ENCODE measurements at places on chromosomes 2 and 18.

DNA sequence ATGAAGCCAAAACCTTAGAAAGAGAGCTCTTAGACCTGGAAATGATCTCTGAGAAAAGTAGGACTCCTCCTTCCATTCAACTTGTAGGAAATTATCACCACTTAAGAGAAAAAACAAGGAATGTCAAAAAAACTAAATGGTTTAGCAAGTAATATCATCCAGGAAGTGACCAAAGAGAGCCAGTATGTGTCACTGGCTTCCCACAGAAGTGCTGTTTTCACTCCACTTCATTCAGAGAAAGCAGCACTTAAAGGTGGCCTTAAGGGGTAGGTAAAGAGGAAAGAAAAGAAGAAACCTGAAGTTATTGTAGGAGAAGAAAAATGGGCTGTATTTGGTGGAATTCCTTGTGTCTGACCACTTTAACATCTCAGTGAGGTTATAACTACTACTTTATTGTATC lies 414.4 kb upstream of the ETAA1 start:
- no peak overlapping the region for H3K4me3 ChIP-seq
- H3K27ac ChIP-seq: no peak overlapping the region
- no peaks in the 10 kb centered on the region for H3K4me1 ChIP-seq
- no peaks in the 10 kb centered on the region for H3K36me3 ChIP-seq

- H3K4me1 ChIP-seq: no peaks in the 10 kb centered on the region
- no peak overlapping the region for H3K27ac ChIP-seq
- DNase-seq: no peak
- no peaks in the 10 kb centered on the region for H3K27me3 ChIP-seq
- H3K4me3 ChIP-seq: no peak overlapping the region
Observed at GRCh38 chr2:175840256-175840655, 161.8 kb downstream of the LNPK start.

- H3K4me3 ChIP-seq: no peak overlapping the region
- no peaks in the 10 kb centered on the region for H3K4me1 ChIP-seq
- no peaks in the 10 kb centered on the region for H3K27me3 ChIP-seq
- H3K27ac ChIP-seq: no peak overlapping the region
- H3K36me3 ChIP-seq: no peaks in the 10 kb centered on the region
- no peak for DNase-seq
Observed at GRCh38 chr2:34892256-34892655, 1293.2 kb upstream of the FAM98A start.

DNA sequence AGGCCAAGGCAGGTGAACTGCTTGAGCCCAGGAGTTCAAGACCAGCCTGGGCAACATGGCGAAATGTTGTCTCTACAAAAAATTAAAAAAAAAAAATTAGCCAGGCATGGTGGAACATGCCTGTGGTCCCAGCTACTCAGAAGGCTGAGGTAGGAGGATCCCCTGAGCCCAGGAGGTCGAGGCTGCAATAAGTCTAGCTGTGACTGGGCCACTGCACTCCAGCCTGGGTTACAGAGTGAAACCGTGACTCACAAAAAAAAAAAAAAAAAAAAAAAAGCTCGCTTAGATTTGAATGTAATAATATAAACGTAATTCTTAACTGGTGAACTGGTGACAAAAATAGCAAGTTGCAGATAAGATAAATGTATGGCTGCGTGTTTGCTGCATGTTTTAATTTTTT lies 56.5 kb downstream of the TFCP2L1 start:
- H3K4me3 ChIP-seq: no peak overlapping the region
- no peak for DNase-seq
- H3K36me3 ChIP-seq: peaks cover 95% of the 10 kb centered on the region
- H3K27me3 ChIP-seq: no peaks in the 10 kb centered on the region
- H3K27ac ChIP-seq: no peak overlapping the region

DNA sequence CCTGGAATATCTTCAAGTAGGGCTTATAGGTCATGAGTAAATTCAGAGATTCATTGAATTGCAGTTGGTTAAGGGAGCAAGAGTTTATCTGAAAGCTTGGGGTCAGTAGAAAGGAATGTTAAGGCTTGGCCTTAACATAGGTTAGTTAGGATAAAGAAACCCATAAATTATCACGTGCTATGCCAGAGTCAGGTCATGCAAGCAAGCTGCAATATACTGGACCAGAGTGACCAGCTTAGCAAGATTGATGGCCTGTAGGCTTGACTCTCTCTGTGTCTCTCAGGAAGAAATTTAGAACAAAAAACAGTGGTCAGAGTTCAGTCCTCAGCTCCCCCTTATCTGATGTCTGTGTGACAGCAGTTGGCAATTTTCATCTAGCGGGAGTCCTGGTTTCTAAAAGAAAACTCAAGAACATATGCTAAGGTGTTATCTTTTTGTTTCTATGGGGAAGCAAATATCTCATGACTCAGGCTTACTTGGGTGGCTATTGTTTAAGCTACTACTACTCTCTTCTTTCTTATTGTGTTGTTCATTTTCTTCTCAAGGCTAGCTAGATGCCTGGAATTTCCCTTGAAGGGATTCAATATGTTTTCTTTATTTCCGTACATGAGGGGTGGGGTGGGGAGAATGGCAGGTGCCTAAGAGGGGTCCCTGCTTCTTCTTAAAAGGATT lies 28.7 kb upstream of the MARCO start:
- no peak for DNase-seq
- H3K36me3 ChIP-seq: no peaks in the 10 kb centered on the region
- H3K4me3 ChIP-seq: no peak overlapping the region
- no peaks in the 10 kb centered on the region for H3K4me1 ChIP-seq

DNA sequence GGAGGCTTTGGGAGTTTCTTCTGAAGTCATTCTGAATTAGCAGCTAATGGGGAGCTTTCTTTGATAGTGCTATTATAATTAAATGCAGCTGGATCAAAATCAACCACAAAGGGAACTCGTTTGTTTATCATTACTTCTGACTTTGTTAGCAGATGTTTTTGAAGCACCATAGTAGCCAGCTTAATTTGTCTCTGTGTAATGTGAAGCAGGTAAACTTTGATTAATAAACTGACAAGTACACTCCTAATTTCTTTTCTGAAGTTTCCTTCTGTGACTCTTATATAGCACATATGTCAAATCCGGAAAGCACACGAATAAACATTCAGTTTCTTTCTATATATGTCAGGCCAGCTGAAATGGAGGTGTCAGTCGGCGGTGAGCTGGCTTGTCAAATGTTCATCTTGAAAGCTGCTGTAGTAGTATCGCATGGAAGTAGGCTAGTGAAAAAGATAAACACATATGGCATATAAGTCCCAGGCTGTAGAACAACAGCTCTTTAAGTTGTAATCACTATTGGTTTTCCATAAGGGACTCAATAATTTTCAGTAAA lies 451.9 kb upstream of the ZEB2 start:
- H3K27ac ChIP-seq: no peak overlapping the region
- DNase-seq: no peak
- no peak overlapping the region for H3K4me3 ChIP-seq
- no peaks in the 10 kb centered on the region for H3K27me3 ChIP-seq
- no peaks in the 10 kb centered on the region for H3K36me3 ChIP-seq

GRCh38 chr2:3387011-3387410 lies 7.5 kb downstream of the TRAPPC12 start:
- H3K27ac ChIP-seq: no peak overlapping the region
- H3K27me3 ChIP-seq: no peaks in the 10 kb centered on the region
- no peak for DNase-seq
- peaks cover 13% of the 10 kb centered on the region for H3K36me3 ChIP-seq

DNA sequence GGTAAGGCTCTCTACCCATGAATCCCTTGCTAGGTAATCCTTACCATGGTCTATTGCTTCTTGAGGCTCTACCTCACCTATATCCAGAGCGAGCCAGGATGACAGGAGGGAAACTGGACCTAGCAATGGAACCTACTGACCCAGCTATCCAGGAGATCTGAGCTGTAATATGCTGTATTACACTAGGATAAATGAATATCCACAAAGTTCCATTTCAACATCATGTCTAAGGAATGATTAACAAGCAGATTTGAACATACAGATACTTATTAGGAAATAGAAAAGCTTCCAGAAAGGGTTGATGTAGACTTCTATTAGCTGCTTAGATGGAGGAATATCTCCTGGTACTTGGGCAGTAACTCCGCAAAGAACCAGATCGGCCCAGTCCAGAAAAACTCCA lies 110.1 kb downstream of the BAZ2B start:
- no peak overlapping the region for H3K4me3 ChIP-seq
- H3K4me1 ChIP-seq: peaks cover 10% of the 10 kb centered on the region
- no peaks in the 10 kb centered on the region for H3K27me3 ChIP-seq
- DNase-seq: no peak

DNA sequence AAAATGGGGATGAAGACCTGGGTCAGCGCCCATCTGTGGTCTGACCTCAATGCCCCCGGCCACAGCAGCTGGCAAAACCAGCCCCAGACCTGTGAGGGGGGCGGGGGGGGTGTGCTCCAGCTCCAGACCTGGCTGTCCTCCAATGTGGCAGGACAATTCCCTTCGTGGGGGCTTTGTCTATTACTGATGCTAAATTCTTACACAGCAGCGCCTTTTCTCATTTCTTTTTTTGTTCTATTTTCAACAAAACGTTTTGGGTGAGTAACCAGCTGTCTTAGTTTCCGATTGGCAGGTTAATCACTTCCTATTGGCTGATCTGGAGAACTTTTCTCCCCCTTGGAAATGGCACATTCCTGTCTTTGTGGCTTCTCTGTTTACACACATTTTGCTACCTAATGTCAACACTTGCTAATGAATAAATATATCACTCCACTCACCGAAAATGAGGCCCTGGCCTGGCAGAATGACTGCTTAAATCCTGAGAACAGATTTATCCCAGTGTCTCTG lies 4.4 kb downstream of the SMAD7 start:
- H3K4me1 ChIP-seq: peaks cover 94% of the 10 kb centered on the region
- peak overlapping the region; percentile 85 for H3K4me3 ChIP-seq
- DNase-seq: no peak
- H3K27ac ChIP-seq: peak overlapping the region; percentile 100
- H3K36me3 ChIP-seq: no peaks in the 10 kb centered on the region
- H3K27me3 ChIP-seq: no peaks in the 10 kb centered on the region

DNA sequence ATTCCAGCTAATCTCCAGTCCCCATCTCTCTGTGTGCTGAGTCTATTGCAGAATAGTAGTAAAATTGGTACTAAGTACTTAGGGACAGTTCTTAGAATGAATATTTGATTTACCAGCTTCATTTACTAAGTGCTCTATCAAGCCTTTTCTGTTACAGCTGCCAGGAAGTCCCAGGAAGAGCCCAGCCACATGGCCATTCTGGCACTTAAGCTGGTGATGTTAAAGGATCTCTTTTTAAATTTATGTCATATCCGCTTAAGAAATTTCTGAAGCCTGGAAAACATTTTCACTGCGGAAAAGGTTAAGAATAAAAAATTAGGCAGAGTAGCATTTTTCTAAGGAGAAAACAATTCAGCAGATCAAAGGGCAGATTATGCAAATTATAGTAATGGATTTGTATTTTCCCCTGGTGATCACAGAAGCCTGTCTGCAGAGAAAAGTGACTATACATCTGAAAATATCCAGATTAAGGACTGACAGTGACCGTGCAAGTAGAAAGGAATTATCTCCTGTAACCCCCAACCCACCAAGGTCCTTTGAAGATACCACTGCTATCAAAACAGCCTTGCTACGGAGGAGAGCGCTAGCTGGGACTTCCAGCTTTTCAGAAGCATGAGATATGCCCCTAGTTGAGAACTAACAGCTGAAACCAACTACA lies 260.8 kb downstream of the SH3BP4 start:
- no peaks in the 10 kb centered on the region for H3K36me3 ChIP-seq
- no peaks in the 10 kb centered on the region for H3K27me3 ChIP-seq
- H3K27ac ChIP-seq: no peak overlapping the region

DNA sequence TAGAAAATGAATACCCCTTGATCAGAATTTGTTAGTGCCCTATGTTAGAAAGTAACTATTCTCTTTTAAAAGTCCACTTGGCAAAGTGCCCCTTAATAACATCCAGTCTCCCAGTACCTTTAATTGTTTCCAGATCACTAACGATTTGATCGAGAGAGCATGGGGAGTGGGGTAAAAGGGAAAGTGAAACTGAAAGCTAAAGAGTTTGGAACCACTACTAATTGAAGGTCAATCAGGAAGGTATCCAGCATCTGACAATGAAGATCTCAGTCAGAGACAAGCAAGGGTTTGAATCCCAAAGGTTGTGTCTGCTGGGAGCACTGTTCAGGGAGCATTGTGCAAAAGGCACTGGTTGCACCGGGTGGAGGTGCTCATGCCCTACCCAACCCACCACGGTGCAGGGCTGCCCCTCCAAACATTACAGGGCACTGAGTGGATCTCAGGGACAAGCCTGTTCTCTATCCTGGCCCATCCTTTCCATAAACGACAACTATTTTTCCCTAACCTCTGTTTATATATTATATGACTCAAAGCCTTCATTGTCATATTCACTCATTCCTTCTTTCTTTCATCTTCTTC lies 14.6 kb upstream of the RIT2 start:
- no peak overlapping the region for H3K27ac ChIP-seq
- no peaks in the 10 kb centered on the region for H3K27me3 ChIP-seq
- H3K4me1 ChIP-seq: no peaks in the 10 kb centered on the region
- H3K4me3 ChIP-seq: peak overlapping the region; percentile 14
- no peaks in the 10 kb centered on the region for H3K36me3 ChIP-seq

DNA sequence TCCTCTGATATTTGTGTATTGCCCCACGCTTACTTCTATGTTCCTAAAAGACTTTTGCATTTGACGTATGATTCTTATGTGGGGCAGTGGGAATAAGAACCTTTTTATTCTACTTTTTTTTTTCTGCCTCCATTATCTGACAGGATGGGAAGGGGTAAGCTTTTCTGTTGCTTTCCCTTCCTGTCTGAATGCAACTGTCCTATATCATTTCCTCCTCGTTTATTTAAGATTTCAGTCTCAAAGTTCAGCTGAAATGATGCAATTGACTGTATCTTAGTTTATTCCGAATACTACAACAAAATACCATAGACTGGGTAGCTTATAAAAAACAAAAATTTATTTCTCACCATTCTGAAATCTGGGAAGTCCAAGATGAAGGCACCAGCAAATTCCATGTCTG lies 24.1 kb upstream of the HNMT start:
- no peak overlapping the region for H3K27ac ChIP-seq
- H3K4me3 ChIP-seq: no peak overlapping the region
- H3K27me3 ChIP-seq: no peaks in the 10 kb centered on the region
- H3K36me3 ChIP-seq: no peaks in the 10 kb centered on the region
- no peak for DNase-seq

DNA sequence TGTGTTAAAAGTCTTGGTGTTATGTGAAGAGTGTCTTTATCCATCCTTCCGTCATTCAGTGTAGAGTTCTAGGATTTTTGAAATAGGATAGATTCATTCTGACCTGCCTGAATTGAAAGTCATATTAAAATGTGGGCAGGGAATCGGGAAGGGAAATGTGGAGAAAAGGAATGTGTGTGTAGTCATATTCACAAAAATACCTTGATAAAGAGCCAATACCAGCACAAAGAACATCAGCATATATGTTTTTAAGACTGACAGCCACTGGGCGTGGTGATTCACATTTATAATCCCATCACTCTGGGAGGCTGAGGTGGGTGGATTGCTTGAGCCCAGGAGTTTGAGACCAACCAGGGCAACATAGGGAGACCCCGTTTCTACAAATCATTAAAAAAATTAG lies 188.1 kb downstream of the CAMKMT start:
- no peak overlapping the region for H3K27ac ChIP-seq
- H3K4me3 ChIP-seq: no peak overlapping the region
- H3K36me3 ChIP-seq: no peaks in the 10 kb centered on the region

GRCh38 chr2:239967553-239968036 lies 57.5 kb downstream of the NDUFA10 start:
- H3K27me3 ChIP-seq: no peaks in the 10 kb centered on the region
- DNase-seq: no peak
- H3K27ac ChIP-seq: no peak overlapping the region
- peaks cover 86% of the 10 kb centered on the region for H3K36me3 ChIP-seq
- H3K4me3 ChIP-seq: no peak overlapping the region

All from esophagus squamous epithelium (tissue), 5 donors.